ENCODE measurements at places on chromosomes 3 and 15.
A peak's percentile ranks its signal among the peaks of the same experiment; 100 is the strongest.

GRCh38 chr3:145522893-145523651, 637.9 kb downstream of the PLOD2 start:
- no peak for DNase-seq

DNA sequence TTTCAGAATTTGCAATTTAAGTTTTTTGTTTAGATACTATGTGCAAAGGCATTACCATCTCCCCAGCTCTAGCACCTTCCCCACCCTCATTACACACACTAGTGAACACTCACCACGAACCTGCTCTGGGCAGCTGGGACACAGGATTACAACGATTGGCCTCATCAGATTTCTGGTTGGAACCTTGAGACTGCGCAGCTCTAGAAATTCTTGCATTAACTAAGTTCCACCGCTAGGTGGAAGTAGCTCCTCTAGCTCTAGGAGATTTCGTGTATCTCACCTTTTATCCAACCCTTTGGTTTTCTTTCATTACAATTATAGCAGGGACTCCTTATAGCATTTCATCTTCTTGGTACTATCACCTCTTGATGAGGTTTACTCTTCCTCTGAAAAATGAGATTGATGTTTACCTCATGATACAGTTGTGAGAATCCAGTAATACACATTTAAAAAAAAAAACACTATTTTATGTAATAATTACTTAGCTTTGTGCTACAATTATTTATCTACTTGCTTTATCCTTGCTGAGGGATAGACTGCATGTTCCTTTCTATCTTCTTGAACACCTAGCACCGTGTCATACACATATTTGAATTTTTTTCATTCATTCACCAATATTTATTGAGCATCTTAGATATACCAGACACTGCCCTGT, 28.7 kb upstream of the PLOD2 start:
- DNase-seq = no peak

GRCh38 chr3:193815246-193816027, 222.4 kb downstream of the OPA1 start:
- DNase-seq = no peak

DNA sequence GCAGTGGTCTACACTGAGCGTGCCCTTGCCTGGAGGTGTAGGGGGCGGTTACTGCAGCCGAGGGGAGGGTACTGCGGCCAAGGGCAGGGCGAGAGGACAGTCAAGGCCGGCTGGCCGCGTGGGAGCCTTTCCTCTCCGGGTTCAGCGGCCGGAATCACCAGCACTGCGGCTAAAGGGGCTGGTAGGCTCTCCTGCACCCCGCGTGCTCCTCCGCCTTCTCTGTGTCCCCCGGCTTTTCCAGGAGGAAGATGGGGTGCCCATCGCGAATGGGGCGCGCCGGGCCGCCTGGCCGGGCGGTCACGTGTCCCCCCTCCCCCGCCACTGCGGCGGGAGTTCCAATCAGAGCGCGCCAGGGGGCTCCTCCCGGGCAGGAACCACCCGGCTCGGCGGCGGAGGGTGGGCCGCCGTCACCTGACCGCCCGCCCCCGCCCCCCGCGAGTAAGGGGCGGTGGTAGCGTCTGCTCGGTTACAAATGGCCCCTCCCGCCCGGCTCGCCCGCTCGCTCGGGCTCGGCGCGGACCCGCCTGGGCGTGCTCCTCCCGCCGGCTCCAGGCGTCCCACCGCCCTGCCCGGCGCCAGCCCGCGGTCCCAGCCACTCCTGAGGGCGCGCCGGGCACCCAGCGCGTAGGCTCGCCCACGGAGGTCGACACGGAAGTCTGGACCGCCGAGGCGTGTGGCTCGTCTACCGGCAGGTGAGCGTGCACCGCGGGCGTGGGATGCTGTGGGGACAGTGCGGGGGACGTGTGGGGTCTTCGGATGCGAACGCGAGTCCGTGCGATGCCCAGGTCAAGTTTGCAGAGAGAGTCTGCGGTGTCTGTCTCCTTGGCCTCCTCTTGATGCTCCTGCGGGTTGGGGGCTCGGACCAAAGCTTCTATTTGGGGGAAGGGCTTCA, 242.6 kb upstream of the TOPAZ1 start:
- DNase-seq = peak; percentile 42

- DNase-seq = no peak
These were observed 640 bp downstream of the POPDC2 start for GRCh38 chr3:119659606-119660291.

- no peak for DNase-seq
These were observed 225.4 kb upstream of the UBE2E2 start for GRCh38 chr3:22977650-22978289.

DNA sequence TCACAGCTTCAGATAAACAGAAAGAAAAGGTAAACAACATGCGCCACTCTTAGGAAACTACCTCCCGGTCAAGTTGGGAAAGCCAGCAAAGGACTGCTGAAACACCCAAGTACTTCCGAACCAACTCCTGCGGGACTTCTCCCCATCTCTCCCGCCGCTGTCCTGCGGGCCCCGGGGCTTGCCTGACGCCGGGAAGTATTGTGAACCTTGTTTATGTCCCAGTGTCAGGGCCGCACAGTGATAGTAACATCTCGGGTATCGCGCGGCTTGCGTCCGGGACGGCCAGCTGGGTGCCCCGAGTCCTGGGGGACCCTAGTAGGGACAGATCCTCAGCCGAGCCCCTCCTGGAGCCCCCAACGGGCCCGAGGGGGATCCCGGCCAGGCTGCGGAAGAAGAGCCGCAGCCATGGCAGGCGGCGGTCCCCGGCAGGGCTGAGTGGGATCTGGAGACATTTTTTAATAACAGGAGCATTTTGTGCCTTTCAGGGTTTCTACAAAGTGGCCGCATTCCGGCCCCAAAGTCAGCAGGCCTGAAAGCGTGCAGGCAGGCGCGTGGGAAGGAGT, 756 bp downstream of the CLPX start:
- peak; percentile 68 for DNase-seq

- DNase-seq = peak; percentile 36
These were observed 61.3 kb upstream of the ACKR4 start for GRCh38 chr3:132535575-132536441.

GRCh38 chr15:85094685-85095084, 113.0 kb downstream of the PDE8A start:
- no peak for DNase-seq

- no peak for DNase-seq
These were observed 84.9 kb upstream of the NEO1 start for GRCh38 chr15:72967397-72967796.

DNA sequence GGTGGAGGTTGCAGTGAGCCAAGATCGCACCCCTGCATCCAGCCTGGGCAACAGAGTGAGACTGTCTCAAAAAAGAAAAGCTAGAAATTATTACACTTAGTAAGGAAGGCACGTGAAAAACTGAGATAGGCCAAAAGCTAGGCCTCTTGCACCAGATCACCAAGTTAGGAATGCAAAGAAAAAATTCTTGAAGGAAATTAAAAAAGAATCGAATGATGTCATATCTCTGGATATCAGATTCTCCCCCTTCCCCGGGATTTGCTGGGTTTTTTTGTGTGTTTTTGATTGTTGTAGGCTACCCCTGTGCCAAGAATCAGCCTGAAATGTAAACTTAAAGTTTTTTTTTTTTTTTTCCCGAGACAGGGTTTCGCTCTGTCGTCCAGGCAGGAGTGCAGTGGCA, 17.4 kb downstream of the PTPN23 start:
- no peak for DNase-seq

DNA sequence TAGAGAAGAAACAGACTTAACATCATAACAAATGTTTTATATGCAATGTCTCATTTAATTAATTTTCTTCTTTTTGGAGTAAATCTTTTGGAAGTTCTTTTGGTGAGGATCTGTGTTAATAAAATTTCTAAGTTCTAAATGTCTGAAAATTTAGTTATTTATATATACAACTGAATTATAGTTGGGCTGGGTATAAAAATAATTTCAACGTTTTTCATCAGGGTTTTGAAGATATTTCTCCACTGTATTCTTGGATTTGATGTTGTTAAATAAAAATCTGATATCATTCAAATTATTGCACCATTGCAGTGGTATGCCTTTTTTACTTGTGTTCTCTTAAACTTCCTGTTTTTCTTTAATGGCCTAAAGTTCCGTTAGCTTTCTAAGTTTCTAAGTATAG, 26.9 kb upstream of the SOX14 start:
- DNase-seq = no peak

GRCh38 chr15:38391191-38391590, 62.7 kb upstream of the FAM98B start:
- no peak for DNase-seq

DNA sequence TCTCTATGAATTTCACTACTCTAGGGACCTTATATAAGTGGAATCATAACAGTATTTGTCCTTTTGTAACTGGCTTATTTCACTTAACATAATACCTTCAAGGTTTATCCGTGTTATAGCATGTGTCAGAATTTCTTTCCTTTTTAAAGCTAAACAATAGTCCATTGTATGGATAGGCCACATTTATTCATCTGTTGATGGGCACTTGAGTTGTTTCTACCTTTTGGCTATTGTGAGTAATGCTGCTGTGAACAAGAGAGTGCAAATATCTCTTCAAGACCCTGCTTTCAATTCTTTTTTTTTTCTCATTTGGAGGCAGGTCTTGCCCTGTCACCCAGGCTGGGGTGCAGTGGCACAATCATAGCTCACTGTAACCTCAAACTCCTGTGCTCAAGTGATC, 56.5 kb downstream of the CHCHD6 start:
- no peak for DNase-seq

DNA sequence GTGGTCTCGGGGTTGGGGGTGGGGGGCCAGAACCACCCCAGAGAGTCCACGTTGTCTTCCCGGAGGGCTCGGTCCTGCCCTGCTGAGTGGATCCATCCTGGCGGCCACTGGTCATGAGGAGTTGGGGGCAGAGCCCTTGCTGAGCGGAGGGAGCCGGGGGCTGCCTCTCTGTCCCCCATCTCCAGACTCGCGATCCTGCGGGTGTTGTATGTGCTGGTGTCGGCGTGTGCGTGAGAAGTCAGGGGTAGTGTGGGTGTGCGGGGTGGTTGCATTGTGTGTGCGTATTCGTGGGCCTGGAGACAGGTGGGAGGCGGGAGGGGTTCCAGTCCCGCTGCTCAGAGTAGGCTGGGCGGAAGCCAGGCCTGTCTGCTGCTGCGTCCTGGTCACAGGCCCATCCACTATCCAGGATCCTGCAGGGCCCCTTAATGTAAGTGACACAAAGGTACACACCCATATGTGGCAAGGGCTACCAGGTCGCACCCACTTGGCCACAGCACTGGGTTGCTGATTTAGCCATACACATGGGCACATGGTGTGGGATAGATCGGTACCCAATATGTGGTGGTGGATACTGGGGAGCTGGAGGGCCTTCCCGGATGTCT, 30.7 kb downstream of the NBEAL2 start:
- DNase-seq = peak; percentile 38

GRCh38 chr3:168864107-168865021, 768.6 kb upstream of the GOLIM4 start:
- DNase-seq = no peak

DNA sequence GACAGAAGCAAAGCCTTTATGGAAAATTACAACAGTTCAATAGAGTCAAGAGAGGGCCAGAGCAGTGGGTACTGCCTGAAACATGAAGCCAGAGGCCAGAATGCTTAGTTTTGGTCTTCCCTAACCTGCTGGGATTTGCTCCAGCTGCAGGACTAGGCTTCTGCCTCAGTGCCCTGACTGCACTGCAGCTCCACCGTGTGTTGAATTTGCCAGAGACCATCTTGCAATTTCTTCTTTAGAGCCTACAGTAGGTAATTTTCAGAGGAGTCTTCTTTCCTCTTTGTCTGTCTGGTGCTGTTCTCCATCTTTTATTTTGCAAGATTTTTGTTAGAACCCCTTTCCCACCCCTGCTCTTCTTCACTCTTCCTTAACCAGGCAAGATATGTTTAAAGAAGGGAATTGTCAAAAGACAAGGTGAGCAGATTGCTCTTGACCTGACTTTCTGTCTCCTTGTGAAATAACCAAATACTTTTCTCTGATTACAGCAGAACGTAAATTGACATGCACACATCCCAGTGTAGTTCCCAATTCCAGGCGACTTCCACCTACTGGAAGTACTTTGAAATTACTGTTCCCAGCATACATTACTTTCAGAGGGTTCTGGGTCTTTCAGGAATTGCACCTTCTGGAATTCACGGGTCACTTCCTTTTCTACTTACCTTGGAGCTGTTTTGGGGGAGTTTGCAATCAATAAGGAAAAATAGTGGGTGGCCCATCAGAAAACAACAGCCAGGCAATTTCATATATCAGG, 161.2 kb downstream of the MINAR1 start:
- no peak for DNase-seq
